Stimulated activated CD8-positive, alpha-beta memory T cell treated with anti-CD3 and anti-CD28 coated beads, Interleukin-4, amount 100 ng/mL, for 1 hour (primary cell): ENCODE measurements at places on chromosomes 4 and X.

DNA sequence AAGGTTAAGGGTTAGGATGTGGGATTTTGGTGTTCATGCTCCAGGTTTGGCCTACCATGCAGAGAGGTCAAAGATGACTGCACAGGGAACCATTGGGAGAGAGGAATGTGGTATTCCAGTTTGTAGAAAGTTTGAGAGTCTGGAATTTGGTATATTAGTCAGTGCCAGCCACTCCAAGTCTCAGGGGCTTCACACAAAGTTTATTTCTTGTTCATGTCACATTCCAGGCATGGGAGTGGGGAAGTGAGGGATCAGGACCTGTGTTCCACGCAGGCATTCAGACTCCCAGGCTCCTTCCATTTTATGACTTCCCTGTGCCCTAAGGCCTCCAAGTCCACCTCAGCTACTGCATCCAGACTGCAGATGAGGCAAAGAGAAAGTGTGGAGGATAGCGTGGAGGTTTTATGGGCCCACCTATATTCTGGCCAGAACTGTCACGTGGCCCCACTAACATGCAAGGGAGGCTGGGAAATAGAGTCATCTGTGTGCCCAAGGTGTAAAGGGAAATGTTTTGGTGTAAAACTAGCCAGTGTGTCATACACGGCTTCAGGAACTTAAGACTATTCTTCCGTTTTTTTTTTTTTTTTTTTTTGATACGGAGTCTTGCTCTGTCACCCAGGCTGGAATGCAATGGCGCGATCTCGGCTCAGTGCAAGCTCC, 140.6 kb upstream of the SCML1 start:
- DNase-seq = no peak

GRCh38 chr4:152967907-152968306, 31.8 kb downstream of the FHDC1 start:
- DNase-seq = no peak

DNA sequence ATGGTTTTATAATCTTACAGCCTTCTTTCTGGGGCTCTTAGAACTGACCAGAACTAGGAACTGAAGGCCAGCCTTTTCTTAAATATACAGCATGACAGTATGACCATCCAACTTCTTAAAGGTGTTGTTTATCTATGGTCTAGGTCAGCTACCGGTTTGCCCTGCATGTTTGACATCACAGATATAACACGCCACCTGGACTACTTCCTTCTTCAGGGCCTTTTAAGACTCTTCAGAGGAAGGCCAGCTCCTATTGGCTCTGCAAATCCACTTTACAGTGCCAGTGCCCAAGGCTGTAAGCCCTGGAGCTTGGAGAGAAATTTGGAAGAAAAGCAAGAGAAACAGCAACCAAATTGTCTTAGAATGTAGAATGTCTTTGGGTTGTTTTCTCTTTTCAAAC, 185.5 kb downstream of the MGST2 start:
- DNase-seq = no peak

GRCh38 chr4:77899607-77900006, 37.0 kb downstream of the MRPL1 start:
- DNase-seq = no peak

- no peak for DNase-seq
Observed at GRCh38 chr4:128793859-128794672, 15.4 kb upstream of the JADE1 start.

DNA sequence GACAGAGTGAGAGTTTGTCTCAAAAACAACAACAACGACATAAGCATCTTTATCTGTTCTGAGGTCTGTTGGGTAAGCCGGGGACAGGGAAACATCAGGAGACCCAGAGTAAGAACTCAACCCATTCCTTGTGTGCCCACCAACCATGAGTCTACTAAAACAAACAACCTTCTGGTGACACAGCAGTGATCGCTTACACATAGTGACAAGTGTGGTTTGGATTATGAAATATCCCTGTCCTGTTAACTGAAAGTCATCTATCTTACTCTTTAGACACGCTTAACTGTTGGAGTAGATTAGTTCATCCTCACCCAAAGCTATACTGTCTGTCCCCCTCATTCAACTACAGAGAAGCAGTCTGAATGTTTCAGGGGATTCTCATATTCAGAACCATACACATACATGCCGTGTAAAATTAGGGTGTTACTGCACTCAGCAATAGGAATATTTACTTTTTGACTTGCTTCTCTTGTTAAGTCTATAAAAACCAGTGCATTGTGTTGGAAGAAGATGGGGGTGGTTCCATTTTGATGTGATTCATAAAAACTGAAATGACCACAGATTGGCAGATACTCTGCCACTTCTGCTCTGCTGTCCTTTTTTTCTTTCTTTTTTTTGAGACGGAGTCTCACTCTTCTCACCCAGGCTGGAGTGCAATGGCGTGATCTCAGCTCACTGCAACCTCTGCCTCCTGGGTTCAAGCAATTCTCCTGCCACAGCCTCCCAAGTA, 27.4 kb downstream of the PHKA2 start:
- DNase-seq = no peak

- no peak for DNase-seq
Observed at GRCh38 chrX:129825746-129826505, 17.8 kb downstream of the ZDHHC9 start.

DNA sequence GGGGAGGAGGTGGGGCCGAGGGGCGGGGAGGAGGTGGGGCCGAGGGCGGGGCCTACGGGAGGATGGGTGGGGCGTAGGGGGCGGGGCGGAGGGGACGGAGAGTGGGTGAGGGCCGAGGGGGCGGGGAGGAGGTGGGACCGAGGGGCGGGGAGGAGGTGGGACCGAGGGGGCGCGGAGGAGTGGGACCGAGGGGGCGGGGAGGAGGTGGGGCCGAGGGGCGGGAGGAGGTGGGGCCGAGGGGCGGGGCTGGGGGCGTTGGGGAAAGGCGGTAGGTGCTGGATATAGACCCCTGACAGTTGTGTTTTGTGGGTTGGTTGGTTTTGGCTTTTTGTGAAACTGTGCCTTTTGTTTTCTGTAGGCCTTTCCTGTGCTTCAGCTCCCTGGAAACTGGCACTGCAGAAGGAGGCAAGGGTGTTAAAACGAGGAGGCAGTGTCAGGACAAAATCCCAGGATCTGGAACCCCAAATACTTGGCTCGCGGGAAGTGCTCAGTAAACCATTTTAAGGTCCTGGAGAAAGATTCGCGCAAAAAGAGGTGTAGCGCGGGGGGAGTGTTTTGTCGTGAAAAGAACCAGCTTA, 580 bp upstream of the MMGT1 start:
- peak; percentile 37 for DNase-seq
